ENCODE measurements at places on chromosomes 12 and 14.

DNA sequence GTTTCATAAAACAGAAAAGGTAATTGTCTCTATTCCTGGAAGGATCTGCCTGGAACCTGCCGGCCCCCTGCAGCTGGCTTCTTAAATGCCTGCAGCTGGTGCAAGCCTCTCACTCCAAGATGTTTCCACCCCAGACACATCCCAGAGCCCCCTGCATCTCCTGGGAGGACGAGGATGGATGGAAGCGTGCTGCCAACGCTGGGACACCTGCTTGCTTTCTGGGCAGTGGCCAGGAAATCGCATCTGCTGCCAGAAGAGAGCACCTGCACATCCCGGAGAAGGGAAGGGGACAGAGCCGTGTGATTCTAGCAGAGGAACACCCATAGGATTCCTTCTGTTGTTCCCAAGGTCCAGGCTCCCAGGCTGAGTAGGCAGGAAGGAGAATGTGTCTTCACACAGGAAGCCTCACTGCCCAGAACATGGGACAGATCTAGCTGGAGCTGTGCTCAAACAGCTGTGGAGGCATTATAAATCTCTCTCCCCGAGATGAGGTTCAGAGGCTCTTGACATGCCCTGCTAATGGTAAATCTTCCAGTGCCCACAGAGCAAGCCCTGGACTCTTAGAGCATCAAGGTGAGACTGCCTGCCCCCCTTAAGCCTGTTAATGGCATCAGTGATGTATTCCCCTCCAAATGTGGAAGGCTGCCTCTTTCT lies 138.8 kb upstream of the MAP1LC3B2 start:
- DNase-seq, result no peak

DNA sequence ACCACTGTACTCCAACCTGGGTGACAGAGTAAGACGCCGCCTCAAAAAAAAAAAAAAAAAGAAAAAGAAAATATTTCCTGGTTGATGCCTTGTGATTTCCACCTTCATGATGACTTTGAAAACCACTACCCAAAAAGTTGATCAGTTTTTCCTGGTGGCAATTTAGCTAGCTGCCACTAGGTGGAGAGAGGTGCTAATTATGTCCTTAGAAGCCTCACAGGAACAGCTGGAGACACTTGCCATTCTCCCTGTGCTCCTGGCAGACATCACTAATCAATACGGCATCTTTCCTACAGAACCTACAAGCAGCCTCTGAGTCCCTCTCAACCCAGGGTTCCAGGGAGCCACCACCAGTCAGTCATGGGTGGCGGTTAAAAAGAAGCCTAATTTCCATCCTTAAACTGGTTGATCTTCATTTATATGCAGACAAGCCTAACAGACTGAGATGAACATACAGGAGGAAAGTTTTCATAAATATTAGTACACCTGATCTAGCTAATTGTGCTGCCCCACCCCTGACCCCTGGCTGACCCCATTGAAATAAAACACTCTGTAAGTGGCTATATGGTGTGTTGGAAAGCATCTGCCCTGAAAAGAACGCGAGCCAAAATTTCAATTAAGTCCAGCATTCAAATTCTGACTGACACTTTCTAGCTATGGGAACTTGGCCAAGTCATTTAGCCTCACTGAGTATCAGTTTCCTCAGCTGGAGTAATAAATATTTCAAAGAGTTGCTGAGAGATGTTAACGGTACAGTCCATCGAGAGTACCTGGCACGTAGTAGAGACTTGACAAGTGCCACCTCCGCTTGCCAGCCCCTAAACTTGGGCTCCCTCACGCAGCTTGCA lies 6.2 kb upstream of the OAS1 start:
- DNase-seq, result peak; percentile 14

- DNase-seq, result no peak
Measured at GRCh38 chr14:101862177-101862576, 100.7 kb downstream of the PPP2R5C start.

- peak; percentile 68 for DNase-seq
Measured at GRCh38 chr12:92759634-92760268, 57.0 kb downstream of the PLEKHG7 start.

- DNase-seq, result no peak
Measured at GRCh38 chr12:113642216-113642615, 170.5 kb upstream of the LHX5 start.

DNA sequence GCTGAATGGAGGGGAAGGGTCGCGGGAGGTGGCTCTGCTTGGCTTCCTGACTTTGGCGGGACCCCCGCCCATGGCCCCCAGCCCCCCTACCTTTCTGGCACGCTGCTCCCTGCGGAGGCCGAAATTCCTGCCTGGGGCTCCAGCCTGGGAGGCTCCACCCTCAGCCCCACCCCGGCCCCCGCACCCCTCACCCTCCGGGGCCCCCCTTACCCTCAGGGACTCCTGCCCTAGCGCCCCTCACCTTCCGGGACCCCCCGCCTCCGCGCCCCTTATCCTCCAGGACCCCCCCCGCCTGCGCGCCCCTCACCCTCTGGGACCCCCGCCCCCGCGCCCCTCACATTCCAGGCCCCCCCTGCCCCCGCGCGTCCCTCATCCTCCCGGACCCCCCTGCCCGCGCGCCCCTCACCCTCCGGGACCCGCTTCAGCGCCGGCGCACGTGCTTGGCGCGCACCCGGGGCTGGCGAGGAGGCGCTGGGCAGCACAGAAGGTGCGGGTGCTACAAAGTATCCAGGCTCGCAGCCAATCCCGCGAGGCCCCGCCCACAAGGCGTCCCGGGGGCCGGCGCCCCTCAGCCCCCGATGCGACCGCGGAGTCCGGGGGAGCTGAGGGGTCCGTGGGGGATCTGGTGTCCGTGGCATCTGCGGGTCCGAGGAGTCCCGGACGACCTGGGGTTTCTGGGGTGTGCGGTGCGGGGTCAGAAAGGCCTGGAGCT lies at the start of gene ANHX:
Gene ANHX, minus strand, starts transcription at position 477 of the 712 bp plus-strand sequence. CDS start 1,521 bp downstream, outside the sequence.
- DNase-seq, result no peak

- DNase-seq, result no peak
Measured at GRCh38 chr12:112551681-112552080, 132.9 kb downstream of the PTPN11 start.

DNA sequence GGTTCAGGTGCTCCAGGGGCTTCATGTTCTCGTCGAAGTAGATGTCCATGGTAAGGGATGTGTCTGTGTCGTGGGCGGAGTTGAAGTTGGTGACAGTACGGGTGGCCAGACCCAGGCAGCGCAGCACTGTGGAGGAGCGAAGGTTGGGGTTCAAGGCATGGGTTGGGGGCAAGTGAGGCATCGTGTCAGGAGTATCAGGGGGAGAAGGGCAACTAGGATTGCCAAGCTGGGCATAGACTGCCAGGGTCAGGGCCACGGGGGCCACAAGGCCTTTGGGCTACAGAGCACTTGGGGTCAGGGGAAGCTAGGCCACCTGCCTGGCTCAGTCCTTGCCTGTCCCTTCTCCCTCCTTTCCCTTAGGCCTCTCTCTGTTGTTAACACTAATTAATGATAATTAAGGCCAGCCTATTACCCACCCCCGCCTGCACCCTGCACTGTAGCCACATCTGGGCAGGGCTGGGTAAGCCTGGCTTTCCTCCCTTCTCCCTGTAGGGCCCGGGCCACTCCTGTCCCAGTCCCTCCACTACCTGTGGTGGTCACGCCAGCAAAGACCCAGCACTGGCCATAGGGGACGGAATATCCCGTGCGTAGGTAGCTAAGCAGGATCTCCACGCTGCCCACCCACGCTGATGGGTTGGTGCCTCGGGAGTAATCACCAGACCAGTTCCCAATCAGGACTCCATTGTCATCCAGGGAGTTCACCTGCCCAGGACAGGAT lies 4.3 kb downstream of the TGM1 start:
- no peak for DNase-seq

- DNase-seq, result no peak
Measured at GRCh38 chr12:52347016-52347415, 20.3 kb downstream of the KRT85 start.

DNA sequence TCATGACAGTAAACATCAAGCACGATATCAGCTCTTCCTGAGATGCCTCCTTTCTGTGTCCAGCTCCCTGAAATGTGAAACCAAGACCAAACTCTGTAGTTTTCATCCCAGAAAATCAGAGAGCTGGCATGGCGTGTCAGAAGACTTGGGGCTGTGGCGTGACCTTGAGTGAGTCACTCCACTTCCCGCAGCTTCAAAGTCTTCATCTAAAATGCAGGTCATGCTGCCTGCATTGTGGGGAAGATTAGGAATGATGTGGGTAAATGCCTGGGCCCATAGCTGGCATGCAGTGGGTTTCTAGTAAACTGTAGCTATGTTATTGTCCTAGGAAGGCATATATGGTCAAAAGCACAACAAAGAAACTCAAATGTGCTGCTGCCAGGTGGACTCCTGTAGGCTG lies 28.8 kb downstream of the OAS2 start:
- DNase-seq, result no peak

DNA sequence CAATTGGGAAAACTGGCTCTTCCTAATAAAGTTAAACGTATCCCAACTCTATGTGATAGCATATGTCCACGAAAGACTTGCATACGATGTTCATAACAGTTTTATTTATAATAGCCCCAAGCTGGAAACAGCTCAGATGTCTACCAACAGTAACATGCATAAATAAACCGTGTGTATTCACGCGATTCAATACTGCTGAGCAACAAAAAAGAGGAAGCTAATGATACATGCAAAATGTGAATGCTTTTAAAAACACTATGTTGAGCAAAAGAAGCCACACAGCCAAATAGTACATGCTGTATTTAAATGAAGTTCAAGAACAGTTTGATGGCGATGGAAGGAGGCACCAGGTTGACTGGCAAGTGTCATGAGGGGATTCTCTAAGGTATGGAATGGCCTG lies 55.7 kb downstream of the TRIM9 start:
- no peak for DNase-seq

GRCh38 chr12:114430306-114430705 lies 24.4 kb upstream of the TBX5 start:
- no peak for DNase-seq

GRCh38 chr12:115060477-115061168 lies 376.6 kb upstream of the TBX3 start:
- no peak for DNase-seq

GRCh38 chr12:71892059-71892458 lies 46.6 kb upstream of the TPH2 start:
- no peak for DNase-seq

DNA sequence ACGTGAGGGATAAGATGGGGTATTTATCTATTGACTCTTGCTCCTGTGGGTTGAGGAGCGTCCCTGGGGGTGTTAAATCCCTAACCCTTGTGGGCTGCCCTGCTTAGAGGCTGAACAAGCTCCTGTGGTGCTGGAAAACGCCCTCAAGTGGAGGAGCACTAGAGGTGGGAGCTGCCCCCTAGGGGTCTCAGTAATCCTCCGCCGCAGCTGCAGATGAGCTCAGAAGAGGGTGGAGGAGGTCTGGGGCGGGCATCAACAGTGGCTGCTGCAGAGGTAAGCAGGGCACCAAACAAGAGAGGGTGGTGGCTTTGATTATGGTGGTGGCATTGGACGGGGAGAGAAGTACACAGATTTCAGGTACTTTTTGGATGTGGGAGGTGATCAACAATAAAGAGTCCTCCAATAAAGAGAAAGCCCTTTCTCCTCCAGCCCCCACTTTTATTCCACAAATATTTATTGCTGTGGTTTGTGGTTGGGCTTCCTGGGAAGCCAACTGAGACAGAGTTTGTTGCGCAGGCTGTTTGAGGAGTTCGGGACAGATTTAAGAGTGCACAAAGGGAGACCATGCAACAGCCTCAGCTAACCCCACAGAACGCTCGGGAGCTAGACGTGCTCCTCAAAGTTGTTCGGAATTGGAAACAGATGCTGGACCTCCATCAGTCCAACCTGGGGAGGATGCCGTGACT lies 179.9 kb downstream of the ADCK1 start:
- DNase-seq, result no peak

- no peak for DNase-seq
Measured at GRCh38 chr14:92675421-92675820, 73.0 kb downstream of the LGMN start.

GRCh38 chr12:127830065-127830460 lies 436.9 kb upstream of the TMEM132C start:
- no peak for DNase-seq

- DNase-seq, result no peak
Measured at GRCh38 chr14:76701981-76702380, 59.3 kb upstream of the VASH1 start.

DNA sequence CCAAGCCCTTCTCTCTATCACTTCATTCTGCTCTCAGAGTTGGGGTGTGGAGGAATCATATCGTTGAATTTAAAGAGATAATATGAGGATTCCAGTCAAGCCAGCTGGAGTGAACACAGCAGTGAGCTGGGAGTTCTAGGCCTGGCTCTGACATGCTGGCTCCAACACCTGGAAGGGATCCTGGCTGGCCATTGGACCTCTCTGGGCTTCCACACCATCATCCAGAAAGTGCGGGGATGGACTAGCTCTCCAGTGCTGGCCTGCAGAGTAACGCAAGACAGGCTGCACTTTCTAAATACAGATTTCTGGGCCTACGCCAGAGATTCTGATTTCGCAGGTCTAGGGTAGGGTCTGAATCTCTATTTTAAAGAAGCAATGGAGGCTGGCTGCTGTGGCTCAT lies 34.8 kb upstream of the HDAC7 start:
- no peak for DNase-seq

- no peak for DNase-seq
Measured at GRCh38 chr12:45557016-45557415, 172.5 kb upstream of the ARID2 start.

GRCh38 chr12:94650143-94651056 lies at the start of gene TMCC3:
TSS of gene TMCC3 (minus strand) at chr12:94650557. CDS start at chr12:94650430, 127 bp downstream.
- no peak for DNase-seq

- DNase-seq, result no peak
Measured at GRCh38 chr12:89707703-89708564, 704 bp downstream of the ATP2B1 start.

DNA sequence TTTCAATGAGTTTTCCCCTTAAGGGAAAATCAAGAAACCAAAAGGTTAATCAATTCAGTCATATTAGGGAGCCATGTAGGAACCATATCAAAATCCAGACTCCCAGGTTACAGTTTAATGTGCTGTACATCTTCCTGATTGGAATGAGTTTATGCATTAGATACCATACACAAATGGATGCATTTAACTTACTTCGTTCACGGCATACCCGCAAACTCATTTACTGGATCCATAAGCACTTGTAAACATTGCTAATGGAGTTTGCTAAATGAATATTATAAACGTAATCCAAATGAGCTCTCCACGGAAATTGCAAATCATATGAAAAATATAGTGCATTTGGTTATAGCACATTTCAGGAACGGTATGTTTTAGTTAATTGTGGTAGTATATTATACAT lies 228.9 kb upstream of the G2E3 start:
- no peak for DNase-seq

GRCh38 chr12:119100933-119101332 lies 77.8 kb upstream of the HSPB8 start:
- no peak for DNase-seq

- DNase-seq, result peak; percentile 97
Measured at GRCh38 chr12:89162589-89163261, 189.6 kb downstream of the DUSP6 start.

GRCh38 chr12:104888481-104888880 lies 69.6 kb downstream of the SLC41A2 start:
- DNase-seq, result no peak

GRCh38 chr12:47527816-47528215 lies 178.0 kb downstream of the RPAP3 start:
- no peak for DNase-seq
